ENCODE measurements at places on chromosomes 11 and 22.

- no peak for DNase-seq
Observed at GRCh38 chr11:17528906-17529843, 15.0 kb downstream of the USH1C start.

DNA sequence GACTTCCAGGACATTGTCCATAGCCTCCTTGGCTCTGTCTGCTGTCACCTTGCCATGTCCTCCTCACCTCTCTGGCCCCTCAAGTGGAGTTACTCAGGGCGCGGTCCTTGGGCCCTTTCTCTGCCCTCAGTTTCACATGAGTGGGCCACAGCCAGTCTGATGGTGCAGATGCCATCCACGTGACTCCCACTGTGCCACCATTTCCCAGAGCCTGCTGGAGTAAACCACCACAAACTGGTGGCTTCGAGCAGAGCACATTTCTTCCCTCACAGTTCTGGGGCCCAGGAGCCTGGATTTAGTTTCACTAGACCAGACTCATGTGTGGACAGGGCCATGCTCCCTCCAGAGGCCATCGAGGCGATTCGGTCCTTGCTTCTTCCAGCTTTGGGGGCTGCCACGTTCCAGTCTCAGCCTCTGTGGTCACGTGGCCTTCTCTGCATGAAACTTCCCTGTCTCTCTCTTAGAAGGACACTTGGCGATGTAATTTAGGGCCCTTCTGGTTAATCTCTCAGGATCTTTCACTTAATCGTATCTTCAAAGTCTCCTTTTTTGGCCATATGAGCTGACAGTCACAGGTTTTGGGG is 14.6 kb downstream of the SMARCB1 start:
- DNase-seq: no peak

DNA sequence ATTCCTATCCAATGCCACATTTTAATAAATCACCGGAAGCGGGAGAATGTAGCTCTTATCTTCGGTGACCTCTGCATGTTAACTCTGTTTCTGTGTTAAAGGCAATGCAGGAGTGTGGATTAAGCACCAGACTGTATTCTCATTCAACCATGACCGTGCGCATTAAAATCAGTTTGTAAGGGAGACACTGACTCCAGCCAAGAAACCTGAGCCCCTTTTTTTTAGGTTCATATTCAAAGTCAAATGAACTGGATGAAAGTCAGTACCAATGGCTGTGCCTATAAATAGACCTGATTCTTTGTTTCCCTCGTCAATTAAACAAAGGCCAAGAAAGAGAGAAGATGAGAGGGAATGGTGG is 32.2 kb downstream of the C11orf91 start:
- no peak for DNase-seq

DNA sequence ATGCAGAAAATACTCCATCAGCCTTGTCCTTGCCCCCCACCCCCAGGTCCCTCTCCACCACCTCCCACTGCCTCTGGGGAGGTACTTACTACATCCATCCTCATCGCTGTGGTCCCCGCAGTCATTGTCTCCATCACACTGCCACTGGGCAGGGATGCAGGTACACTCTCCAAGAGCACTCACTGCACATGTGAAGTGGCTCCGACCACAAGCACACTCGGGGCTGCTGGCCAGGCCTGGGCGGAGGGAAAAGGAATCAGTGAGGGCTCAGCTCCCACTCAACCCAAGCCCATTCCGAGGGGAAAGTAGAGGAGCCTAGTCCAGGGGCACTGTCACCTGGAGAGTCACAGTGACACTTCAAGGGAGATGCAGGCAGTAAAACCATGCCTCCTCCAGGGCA is 15.7 kb downstream of the LRP4 start:
- DNase-seq: no peak

DNA sequence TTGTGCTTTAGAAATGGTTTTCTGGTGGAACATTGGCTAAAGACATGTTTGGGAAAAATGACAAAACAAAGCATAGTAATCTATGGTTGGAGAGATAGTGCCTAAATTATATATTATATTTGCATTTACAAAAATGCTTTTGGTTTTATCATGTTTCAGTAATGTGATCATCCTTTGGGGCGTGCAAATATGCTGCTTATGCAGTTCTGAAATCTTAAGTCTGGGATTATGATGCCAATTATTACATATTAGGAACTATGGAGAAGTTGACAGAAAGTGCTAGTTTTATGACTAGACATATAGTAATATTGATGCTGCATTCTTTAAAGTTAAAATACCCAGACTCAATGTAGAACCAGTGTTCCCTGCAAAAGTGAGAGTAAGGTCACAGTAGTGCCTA is 655.0 kb downstream of the METTL15 start:
- no peak for DNase-seq

GRCh38 chr11:134342572-134343340 is 11.0 kb downstream of the GLB1L2 start:
- DNase-seq: no peak

DNA sequence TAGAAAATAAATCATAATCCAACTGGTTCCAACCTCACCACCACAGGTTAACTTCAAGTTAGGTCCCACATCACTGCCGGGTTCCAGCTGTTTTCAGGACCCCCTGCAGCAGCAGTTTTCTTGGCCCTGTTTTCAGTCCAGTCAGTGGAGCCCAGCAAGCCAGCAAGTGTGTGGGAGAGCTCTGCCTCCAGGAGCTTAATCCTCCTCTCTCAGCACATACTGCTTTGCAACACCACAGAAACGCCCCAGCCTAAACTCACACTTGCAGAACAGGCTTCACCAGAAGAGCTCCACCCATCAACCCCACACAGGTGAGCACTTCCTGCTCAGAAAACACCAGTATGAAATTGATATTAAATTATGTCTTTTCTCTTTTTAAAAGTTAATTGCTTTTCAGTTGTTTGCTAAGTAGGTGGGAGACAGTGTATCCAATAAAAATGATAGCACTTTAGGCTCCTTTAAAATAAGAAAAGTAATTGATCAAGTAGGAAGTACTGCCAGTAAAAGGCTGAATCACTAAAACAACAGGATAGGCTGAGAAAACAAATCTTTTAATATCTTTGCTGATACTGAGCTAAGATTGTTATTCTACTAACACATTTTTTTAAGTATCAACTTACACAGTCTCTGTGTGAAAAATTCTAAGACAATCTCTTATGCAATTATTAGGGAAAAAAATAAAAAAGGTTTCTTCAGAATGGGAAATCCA is 81.5 kb upstream of the TP53AIP1 start:
- no peak for DNase-seq

- DNase-seq: no peak
Observed at GRCh38 chr11:33674035-33674814, 26.4 kb downstream of the C11orf91 start.

- DNase-seq: no peak
Observed at GRCh38 chr22:28142361-28142961, 223.4 kb upstream of the PITPNB start.

DNA sequence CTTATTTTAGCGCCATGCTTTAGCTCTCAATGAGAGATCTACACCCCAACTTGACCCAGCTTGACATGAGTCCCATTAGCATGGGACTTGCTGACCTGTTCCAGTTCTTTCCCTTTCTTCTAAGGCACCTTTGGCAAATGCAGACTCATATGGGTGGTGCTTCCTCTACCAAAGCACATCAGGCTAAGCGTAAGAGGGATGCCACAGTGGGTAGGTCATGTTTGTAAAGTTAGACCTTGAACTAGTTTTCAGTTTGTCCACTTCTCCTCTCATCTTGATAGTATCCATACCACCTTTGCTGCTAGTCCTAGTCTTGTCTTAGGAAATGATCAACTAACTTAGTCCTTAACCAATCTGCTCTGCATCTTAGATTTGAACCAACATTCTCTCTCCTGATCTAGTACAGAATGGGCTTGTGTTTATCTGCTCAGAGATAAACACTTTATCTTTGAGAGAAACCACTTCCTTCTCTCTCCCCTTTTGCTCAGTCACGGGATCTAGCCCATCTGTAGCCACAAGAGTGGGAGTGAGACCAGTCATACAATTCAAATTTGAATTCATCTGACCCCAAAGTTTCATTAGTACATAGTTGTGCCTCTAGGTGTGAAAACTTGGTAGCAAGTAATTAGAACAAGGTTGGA is 72.1 kb upstream of the CD44 start:
- no peak for DNase-seq

DNA sequence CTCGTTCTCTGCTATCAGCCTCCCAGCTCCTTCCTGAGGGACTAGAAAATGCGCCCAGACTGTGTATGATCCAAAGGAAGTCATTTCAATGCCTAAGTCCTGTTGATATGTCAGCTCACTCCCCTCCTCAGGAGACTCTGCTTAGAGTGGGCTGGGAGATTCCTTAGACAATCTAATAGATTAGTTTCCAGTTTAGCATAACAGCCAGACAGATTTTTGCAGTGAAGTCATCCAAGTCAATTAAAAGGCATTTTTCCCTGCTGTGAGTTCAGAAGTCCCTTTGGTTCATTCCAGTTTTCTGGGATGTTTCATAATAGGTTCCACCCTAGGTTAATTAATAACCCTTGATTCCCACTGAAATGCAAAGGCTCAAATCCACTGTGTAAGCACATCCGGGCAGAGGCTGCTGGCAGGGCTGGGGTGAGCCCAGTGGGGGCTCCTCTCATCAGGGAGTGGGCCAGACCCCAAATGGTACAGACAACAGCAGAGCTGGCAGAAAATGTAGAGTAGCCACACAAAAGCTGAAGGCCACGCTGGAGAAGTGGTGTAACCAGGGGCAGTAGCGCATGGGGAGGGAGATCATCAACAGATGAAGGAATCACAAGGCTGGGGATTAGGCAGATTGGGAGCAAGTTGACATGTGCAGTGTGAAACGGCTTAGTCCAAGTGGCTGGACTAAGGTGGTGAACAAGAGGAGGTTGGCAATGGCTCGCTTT is 90.6 kb downstream of the SYN3 start:
- DNase-seq: no peak

GRCh38 chr11:71165771-71166170 is 86.6 kb downstream of the SHANK2 start:
- no peak for DNase-seq

DNA sequence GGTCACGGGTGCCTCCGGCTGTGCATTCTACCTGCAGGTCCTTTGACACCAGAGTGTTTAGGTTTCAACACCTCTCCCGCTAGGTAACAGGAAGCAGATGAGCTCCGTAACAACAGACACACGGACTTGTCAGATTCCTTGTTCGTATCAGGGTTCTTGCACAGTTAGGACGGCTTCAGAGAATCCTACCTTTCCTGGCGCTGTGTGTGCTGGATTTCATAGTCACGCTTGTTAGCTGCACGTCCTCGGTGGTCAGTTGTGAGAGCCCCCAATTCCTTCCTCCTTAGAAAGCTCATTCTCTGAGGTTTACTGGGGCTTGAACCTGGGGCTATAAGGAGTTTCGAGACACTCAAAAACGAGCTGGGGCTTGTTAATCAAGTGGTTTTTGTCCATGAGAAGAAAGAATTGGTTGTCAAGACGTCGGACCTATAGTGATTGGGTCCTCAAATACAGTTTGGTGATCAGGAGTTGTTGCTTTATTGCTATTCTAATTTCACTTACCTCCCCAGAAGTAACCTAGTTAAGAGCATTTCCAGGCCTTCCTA is 664 bp downstream of the DDB2 start:
- no peak for DNase-seq

- no peak for DNase-seq
Observed at GRCh38 chr11:92820860-92821259, 148.6 kb upstream of the MTNR1B start.

GRCh38 chr11:88310246-88310645 is 27.3 kb downstream of the CTSC start:
- DNase-seq: no peak

GRCh38 chr11:32671051-32671450 is 87.4 kb downstream of the EIF3M start:
- DNase-seq: no peak

DNA sequence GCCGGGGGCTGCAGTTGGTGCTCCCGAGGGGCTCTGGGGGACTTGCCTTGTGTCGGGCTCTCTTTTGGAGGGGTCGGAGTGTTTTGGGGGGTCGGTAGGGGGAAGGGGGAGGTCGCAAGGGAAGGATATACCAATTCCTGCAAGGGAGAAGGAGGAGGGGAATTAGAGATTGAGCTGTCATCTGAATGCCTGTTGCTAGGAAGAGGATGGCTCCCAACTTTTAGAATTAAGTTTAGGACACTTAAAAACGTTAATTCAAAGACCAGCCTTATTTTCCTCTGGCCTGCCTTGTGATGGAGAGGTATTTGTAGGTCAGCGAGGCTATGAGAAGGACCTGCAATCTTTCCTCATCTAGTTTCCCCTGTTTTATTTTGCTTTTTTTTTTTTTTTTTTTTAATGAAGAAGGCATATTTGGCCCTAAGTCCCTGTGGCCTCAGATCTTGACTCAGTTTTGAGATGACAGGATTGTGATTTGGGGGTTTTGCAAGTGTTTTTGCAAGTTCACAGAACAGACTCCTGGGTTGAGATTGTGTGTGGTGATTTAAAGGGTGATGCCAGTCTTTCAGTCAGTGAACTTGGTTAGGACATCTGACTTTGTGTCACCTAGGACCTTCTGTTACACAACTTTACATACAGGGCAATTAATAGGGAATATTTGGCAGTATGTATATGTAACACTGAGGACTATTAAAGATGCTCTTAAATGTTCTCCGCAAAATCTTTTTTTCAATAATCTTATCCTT is 672 bp downstream of the TMEM135 start:
- no peak for DNase-seq

DNA sequence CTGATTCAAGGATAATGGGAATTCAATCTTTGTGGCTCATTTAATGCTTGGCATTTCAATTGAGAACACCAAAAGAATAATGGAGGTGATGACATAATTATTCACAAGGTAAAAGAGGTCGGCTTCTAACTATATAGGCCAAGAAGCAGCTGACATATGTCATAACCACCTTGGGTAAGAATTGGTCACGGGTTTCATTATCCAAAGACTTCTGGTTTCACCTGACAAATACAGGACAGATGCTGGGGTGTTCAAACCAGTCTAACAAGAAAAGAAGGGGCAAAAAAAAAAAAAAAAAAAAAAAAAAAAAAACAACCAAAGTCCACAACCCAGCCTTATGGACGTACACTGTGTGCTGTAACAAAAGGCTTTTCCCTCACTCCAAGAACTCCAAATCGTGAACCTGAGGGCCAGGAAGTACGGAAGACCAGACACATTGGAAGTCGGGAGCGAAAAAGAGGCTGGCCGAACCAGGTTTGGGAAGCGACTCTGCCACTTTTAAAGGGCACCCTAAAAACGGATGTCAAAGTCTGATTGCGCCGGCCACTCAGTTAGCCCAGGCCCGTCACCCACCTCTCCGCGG is 385 bp downstream of the HARBI1 start:
- no peak for DNase-seq

DNA sequence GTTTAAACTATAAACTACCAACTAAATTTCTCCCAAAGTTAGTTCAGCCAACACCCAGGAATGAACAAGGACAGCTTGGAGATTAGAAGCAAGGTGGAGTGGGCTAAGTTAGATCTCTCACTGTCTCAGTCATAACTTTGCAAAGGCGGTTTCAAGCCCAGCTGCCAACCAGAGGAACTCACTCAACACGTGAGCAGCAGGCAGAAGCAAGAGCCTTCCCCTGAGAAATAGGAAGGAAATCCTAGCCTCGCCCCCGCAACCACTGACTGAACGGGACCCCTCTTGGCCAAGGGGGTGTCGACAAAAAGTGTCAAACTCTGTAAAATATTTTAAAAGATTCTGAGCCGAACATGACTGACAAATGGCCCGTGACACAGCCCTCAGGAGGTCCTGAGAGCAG is 4.4 kb upstream of the KRTAP5-9 start:
- DNase-seq: no peak

Measured in stimulated activated CD4-positive, alpha-beta T cell treated with anti-CD3 and anti-CD28 coated beads, Interleukin-1b, Interleukin-23, amount 100 ng/mL, for 24 hours (primary cell).